NCI-H1417 treated with DMSO at 0.1 percent for 48 hours (cell line): ENCODE measurements at places on chromosomes 13 and 19.

GRCh38 chr13:46369506-46370277 lies 17.4 kb downstream of the RUBCNL start:
- no peak for DNase-seq

- no peak for DNase-seq
Observed at GRCh38 chr19:46599716-46600373, 1.3 kb upstream of the CALM3 start.

- no peak for DNase-seq
Observed at GRCh38 chr13:102582256-102582655, 14.5 kb upstream of the TPP2 start.

DNA sequence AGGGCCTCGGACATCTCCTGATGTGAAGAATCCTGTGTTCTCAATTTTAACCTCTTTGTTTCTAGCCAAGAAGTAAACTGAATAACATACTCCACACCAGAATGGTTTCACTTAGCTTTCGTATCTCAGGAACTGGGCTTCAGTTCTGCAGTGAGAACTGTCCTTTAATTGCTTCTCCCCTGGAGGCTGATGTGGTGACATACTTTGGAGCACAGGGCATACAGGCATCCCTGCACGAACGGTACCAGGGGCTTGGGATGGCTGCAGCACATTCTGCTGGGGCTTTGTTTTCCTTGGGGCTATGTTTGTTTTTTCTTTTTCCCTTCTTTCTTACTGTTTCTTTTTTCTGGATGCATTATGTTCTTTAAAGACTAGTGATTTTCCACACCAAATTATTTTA lies 230.5 kb downstream of the TM9SF2 start:
- DNase-seq, result no peak

DNA sequence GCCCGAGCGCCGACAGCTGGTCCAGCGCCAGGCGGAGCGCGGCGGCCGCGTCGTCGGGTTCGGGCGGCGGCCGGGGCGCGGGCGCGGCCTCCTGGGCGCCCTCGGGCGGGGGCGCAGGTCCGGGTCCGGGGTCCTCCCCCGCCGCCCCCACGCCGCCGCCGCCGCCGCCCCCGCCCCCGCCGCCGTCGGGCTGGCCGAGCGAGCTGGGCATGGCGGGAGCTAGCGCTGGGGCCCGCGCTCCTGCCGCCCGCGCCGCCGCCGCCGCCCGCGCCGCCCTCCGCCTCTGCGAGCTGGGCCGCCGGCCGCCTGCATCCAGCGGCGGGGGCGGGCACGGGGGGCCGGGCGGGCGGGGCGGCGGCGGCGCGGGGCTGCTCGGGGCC lies 287 bp downstream of the MEX3D start:
- no peak for DNase-seq

DNA sequence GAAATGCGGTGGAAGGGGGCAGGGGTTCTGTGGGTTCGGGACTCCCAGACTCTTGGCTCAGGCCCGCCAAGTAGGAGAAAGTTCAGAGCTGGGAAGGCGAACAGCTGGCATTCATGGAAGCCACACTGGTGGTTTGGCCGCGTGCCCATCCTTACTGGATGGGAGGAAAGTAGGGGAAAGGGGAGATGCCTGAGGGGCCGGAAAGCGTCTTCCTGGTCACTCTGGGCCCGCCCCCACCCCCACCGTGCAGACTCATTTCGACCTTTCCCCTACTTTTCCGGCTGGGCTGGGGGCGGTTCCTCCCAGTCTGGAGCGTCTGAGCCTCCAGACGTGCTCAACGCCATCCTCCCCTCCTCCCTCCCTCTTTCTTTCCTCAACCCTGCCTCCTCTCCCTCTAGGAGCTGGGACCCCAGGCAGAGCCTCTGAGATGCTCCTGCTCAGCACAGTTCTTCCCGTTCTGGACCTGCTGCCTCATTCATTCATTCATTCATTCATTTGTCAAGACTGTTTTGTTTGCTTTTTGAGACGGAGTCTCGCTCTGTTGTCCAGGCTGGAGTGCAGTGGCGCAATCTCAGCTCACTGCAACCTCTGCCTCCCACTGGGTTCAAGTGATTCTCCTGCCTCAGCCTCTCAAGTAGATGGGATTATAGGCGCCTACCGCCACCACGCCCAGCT lies 3.5 kb downstream of the ANGPTL4 start:
- no peak for DNase-seq

- DNase-seq, result no peak
Observed at GRCh38 chr19:41697198-41697855, 9.3 kb upstream of the CEACAM7 start.

GRCh38 chr19:5137571-5138124 lies 168.7 kb downstream of the KDM4B start:
- DNase-seq, result no peak

DNA sequence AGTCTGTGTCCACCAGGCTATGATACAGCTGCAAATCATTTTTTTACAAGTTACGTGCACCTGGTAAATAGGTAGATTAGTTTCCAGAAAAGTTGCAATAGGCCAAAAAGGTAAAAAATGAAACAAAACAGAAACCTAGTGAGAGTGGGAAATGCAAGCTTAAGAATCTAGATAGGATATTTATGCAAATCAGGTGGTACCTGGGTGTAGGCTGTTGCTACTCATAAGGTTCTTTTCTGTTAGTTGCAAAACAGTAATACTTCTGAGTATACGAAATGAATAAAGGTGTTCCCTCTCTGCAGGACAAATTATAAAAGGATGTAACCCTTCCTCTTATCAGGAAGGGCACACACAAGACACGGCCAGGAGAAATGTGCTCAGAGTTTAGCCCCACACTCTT lies 97.9 kb downstream of the UGGT2 start:
- DNase-seq, result no peak

DNA sequence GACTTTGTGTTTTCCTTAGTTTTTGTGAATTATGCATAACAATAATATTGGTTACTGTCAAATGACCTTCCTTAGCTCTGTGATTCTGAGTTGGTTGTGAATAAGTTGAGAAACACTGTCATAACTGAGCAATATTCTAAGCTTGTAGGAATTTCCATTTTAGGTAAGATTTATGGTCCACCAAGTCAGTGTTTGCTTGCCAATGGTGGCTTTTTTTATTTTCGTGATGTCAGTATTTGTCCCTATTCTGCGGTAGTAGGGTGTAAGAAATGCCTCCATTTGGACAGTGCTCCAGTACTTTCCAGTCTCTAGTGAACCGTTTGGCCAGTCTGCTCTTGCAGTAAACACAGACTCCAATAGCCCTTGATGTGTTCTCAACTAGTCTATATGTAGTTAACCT lies 94.7 kb downstream of the FRY start:
- no peak for DNase-seq

GRCh38 chr19:45117671-45118070 lies 24.7 kb downstream of the PPP1R37 start:
- no peak for DNase-seq

DNA sequence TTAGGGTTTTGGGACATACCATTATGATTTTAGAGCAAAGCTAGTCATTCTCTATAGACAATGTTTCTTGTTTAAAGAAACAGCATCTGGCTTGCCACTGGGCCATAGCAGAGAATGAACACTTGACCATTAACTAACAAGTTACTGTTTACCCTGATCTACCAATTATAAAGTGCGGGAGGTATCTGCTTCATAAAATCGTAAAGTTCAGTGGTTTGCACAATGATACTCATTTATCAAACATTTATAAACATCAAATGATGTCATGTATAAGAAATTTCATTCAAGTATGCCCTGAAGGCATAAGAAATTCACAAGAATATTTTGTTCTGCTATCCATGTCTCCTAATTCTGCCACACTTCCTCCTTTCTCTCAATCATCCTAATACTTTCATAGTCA lies 139.2 kb downstream of the PCDH20 start:
- no peak for DNase-seq

- DNase-seq, result no peak
Observed at GRCh38 chr13:24287748-24288287, 21.6 kb upstream of the C1QTNF9 start.

- no peak for DNase-seq
Observed at GRCh38 chr13:51297556-51297955, 41.9 kb upstream of the SERPINE3 start.

DNA sequence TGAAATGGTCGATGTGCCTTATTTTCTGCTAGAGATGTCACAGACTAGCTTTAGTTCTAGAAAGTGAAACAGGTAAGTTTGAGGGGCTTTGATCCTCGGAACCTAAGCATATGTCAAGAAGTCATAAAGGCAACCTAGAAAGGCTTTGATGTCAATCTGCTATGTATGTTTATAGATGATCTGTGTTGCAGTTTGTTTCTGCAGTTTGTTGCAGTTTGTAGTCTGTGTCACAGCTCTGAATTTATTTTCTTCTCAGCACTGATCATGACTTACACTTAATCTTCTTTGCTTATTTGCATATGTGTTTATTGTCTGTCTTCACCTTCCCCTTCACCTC lies 5.9 kb downstream of the LSM14A start:
- DNase-seq, result no peak

GRCh38 chr19:51820831-51821446 lies 26.0 kb downstream of the FPR3 start:
- DNase-seq, result no peak

- DNase-seq, result no peak
Observed at GRCh38 chr13:100347968-100348367, 240.6 kb downstream of the GGACT start.

GRCh38 chr13:86976521-86977324 lies 694.4 kb upstream of the SLITRK5 start:
- DNase-seq, result no peak

DNA sequence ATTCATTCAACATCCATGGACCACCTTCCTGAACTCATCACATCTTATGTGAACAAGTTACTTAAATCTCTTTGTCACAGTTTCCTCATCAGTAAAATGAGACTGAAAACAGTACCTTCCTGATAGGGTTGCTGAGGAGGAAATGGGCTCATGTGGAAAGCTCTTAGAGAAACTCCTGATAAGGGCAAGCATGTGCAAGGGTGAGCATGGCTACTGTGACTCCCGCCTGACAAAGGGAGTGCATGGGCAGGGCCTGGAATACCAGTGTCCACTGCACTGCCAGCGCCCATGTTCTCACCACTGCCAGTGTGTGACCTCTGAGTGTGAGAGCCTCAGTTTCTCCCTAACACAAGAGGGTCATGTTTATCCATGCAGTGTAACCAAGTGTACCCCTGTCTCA lies 27.3 kb upstream of the IL17D start:
- DNase-seq, result no peak

DNA sequence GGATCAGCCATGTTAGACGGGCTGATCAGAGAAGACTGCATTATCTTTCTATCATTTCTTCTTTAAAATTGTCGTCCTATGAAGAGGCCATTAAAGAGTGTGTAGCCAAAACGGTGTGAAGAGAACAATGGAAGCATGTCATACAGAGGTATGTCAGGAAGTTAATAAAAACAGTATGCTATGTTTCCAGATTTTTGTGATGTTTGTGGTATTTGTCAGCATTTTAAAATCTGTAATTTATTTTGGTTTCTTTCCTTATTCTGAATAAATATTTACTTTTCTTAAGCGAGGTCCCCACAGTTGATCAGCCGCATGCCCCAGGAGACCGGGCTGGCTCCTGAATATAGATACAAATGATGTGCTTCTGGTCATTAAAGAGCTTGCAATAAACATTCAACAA lies 142.9 kb upstream of the SERP2 start:
- DNase-seq, result no peak

GRCh38 chr19:38736413-38737280 lies 7.6 kb downstream of the CAPN12 start:
- DNase-seq, result no peak

- DNase-seq, result no peak
Observed at GRCh38 chr19:16382775-16383543, 58.3 kb downstream of the KLF2 start.

DNA sequence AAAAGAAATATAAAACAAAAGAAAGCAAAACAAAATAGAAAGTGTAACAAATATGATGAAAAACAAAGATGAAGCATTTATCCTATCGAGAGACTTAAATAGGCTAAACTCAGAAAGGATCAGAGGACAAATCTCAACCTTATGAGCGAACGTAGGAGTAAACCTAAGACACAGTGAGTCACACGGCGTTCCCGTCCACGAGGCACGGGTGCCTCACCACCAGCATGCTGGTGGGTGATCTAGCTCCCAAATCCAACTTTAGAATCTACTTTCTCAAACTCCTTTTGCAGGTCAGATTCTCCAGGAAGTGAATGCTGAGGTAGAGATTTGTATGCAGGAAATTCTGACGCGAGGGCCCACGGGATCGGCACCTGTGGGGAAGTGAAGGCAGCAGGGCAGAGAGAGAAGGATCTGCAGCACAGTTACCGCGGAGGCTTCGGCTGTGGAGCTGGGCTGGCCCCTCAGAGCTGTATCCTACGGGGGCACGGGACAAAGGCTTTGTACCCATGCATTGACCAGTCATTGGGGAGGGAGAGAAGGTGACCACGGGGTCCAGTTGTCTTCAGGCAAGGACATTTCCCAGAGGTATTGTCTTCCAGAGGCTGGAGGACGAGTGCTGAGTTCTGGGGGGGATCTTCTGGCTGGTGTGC lies 7.5 kb upstream of the MIER2 start:
- no peak for DNase-seq

DNA sequence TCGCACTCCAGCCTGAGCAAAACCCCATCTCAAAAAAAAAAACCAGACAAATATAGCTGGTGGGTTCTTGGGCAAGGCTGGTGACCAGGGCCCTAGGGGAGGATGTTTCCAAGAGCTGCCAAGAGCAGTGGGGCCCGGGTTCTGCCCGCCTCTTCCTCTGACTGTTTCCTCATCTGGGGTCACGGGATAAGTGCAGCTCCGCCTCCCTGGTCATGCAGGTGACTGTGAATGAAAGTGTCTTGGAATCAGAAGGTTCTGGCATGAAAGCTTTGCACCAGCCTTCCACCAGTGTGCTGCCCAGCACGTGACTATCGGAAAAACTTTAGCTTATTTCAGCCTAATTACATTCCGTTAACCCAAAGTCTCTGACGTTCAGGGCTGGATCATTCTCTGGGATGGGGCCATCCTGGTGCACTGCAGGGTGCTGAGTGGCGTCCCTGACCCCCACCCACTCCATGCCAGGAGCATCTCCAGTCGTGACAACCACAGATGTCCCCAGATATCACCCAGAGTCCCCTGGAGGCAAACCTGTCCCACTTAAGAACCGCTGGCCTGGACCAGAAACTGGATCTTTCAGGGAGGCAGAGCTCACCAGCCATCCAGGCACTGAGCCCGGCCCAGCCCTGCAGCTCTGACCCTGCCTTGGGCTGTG lies 85.6 kb downstream of the GNG7 start:
- no peak for DNase-seq

DNA sequence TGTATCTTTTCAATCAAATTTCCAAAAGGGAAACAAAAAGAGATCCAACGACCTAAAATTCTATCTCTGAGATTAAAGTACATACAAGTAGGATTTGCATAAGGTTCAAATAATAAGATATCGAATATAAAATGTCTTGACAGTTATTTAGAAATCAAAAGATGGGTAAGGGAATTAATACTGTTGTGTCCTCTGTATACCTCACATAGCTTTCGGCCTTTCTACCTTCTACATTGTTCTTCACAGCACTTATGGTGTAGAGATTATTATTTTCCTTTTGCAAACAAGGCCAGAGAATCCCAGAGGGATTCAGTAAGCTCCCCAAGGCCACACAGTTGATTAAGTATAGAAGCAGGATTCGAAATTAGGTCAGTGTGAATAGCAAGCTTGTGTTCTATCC lies 403.6 kb downstream of the SPRY2 start:
- DNase-seq, result no peak
